Kidney (tissue), 22 donors: ENCODE measurements at places on chromosomes 5 and 9.

DNA sequence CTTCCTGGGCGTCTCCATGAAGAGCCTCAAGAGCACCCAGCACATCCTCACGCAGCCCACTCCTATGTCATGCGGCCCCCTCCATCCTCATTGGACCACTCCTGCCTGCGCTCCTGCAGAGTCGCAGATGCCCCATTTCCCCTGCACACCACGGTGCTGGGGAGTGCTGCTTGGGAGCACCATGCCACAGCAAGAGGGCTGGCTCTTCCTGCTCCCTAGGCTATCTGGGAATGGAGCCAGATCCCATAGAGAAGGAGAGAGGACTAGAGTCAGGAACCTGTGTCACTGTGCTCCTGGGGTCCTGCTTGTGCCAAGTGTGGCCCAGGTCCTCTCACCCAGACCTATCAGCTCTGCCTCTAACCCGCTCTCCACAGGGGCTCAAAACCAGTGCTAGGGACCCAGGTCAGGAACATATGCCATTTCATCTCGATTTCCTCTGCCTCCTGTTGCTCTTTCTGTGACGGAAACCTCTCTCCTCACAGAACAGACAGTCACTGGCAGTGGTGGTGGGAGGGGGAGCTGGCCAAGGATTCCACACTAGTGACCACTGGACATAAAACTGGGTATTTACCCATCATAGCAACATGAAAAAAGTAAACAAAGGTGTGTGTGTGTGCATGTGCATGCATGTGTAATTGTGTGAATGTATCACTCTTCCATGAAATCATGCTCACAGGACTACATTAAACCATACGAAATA is 178.4 kb downstream of the TTLL11 start:
- H3K4me3 ChIP-seq = no peak overlapping the region
- H3K36me3 ChIP-seq = no peaks in the 10 kb centered on the region
- no peaks in the 10 kb centered on the region for H3K4me1 ChIP-seq
- no peak for DNase-seq

DNA sequence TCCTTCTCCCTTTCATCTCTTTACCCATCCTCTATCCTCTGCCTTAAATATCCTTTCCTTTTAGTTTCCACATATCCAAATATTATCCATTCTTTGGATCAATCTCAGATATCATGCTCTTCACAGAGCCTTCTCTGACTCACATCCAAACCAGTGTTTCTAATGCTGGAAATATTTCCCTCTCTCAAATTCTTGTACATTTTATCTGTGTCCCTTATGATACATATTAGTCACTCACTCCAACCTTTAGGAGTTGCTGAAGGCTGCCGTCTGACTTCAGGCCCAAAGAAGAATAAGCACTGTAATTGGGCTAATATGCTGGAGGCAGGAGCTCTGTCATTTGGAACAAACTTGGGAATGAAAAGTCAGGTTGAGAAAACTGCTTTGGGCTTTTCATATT is 156.4 kb upstream of the RUSC2 start:
- DNase-seq = no peak
- no peaks in the 10 kb centered on the region for H3K36me3 ChIP-seq
- H3K4me3 ChIP-seq = no peak overlapping the region
- no peak overlapping the region for H3K27ac ChIP-seq
- no peaks in the 10 kb centered on the region for H3K4me1 ChIP-seq

GRCh38 chr5:757931-758697 is 26.4 kb downstream of the ZDHHC11B start:
- no peaks in the 10 kb centered on the region for H3K36me3 ChIP-seq
- no peak overlapping the region for H3K4me3 ChIP-seq
- no peaks in the 10 kb centered on the region for H3K4me1 ChIP-seq
- H3K27ac ChIP-seq = no peak overlapping the region
- peaks cover 2% of the 10 kb centered on the region for H3K27me3 ChIP-seq
- DNase-seq = peak; percentile 85

DNA sequence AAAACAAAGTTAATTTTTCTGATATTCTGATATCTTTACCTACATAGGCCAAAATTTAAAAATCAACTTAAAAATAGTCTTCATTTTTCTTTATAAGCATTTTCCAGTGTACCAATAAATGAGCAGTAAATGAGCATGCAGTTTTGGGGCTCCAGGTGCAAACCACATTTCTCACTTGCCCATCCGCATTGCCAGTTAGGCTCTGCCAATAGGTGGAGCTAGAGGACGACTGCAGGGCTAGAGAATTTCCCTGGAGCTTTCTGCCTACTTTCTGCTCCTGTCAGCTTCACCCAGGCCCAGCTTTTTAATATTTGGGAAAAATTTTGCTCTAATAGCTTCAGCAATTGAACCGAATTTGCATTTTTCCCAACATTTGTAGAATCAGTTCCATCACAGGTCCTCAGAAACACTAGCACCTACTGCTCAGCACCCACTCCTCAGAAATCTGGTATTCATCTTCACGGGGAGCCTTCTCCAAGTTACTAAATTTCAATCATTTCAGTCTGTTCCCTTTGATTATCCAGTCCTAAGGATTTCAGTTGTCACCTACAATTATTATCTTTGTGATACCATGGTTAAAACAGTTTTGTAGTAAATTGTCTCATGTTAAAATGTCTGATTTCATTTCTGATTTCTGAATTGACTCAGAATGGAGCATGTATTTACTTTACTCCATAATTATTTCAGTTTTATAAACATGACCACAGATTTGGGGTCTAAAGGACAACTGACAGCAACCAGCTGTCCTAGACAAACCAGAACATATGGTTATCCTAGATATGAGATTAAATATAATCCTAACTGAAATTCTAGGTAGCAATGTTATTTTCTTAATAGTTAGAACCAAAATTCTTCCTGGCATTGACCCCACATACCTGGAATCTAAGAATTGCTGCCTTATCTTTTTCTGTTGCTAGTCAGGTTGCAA is 104.6 kb upstream of the FAM174A start:
- no peak overlapping the region for H3K27ac ChIP-seq
- no peak overlapping the region for H3K4me3 ChIP-seq
- no peaks in the 10 kb centered on the region for H3K36me3 ChIP-seq
- no peaks in the 10 kb centered on the region for H3K27me3 ChIP-seq
- peak; percentile 43 for DNase-seq

- no peaks in the 10 kb centered on the region for H3K27me3 ChIP-seq
- no peaks in the 10 kb centered on the region for H3K36me3 ChIP-seq
- peak overlapping the region; percentile 58 for H3K4me3 ChIP-seq
- peaks cover 3% of the 10 kb centered on the region for H3K4me1 ChIP-seq
- peak; percentile 27 for DNase-seq
- H3K27ac ChIP-seq = no peak overlapping the region
Observed at GRCh38 chr9:98191671-98192502, 550 bp downstream of the CORO2A start.

- no peaks in the 10 kb centered on the region for H3K4me1 ChIP-seq
- no peak overlapping the region for H3K4me3 ChIP-seq
- no peaks in the 10 kb centered on the region for H3K36me3 ChIP-seq
Observed at GRCh38 chr5:60594715-60595477, 105.1 kb downstream of the DEPDC1B start.

DNA sequence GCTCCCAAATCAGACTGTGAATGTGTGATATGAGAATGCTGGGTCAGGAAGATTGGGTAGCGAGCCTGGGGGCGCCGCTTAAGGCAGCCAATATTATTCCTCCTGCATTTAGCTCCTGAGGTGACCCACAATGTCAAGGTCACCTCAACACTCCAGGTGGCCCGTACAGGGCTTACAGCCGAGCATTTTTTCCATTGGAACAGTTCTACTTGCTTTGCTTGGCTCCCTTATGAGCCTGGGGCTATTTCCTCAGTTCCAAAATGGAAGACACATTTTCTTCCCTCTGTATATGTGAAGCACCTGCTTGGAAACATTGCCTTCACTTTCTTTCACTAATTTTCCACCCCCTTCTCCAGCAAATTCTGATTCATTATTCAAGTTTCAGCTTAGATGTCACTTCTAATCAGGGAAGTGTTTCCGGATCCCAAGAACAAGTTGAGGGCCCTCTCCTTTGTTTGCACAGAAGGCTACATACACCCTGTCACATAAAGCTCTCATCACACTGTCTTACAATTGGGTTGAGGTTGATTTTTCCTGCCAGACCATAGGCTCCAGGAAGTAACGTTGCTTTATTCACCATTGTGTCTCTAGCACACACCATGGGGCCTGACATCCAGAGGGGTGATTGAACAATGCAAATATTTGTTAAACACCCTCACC is 330.2 kb downstream of the PIK3R1 start:
- no peak for DNase-seq
- no peaks in the 10 kb centered on the region for H3K36me3 ChIP-seq
- no peaks in the 10 kb centered on the region for H3K4me1 ChIP-seq
- H3K4me3 ChIP-seq = no peak overlapping the region

DNA sequence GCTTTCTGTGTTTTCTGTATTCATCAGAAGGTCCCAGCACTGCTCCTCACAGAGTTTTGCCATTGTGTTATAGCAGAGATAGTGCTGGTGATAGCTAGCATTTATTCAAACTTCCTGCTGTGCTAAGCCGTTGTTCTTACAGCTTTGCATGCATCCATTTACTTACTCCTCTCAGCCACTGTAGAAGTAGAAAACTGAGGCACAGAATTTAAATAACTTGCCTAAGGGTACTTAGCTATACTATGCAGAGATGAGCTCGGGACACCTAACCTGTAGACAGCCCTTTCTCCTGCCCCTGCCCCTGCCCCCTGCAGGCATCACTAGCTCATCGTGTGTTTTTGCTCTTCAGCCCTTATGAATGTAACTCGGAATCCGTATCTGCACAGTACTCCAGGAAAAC is 227.6 kb downstream of the SAXO1 start:
- H3K4me1 ChIP-seq = no peaks in the 10 kb centered on the region
- no peaks in the 10 kb centered on the region for H3K36me3 ChIP-seq
- DNase-seq = no peak
- no peak overlapping the region for H3K4me3 ChIP-seq
- no peak overlapping the region for H3K27ac ChIP-seq

- H3K27ac ChIP-seq = no peak overlapping the region
- H3K4me3 ChIP-seq = no peak overlapping the region
- H3K36me3 ChIP-seq = no peaks in the 10 kb centered on the region
- no peaks in the 10 kb centered on the region for H3K4me1 ChIP-seq
- H3K27me3 ChIP-seq = no peaks in the 10 kb centered on the region
Observed at GRCh38 chr9:136709454-136710109, 2.8 kb upstream of the DIPK1B start.
